ENCODE measurements at places on chromosomes 13 and 19. TPM values are rescaled to one million over a fixed set of nuclear protein-coding genes. Genes with fewer than 3 reads are reported as not detected.

PSG1 gene
- total RNA-seq: not detected

ZNF578 gene
- total RNA-seq: 32.5 TPM

ERVK3-1 gene
- total RNA-seq: 27.9 TPM

PSG3 gene
- not detected for total RNA-seq

PDE4C gene
- 3.9 TPM for total RNA-seq

GNG7 gene
- 26.8 TPM for total RNA-seq

All from diencephalon (tissue), 1 donor.